ENCODE measurements at places on chromosomes 3 and 15.

- no peak for DNase-seq
These were observed 2.8 kb upstream of the BCL6 start for GRCh38 chr3:187748050-187748481.

- no peak for DNase-seq
These were observed 32.6 kb downstream of the TOPBP1 start for GRCh38 chr3:133629146-133629545.

GRCh38 chr3:88142094-88142624 is 7.6 kb upstream of the C3orf38 start:
- DNase-seq, result no peak

DNA sequence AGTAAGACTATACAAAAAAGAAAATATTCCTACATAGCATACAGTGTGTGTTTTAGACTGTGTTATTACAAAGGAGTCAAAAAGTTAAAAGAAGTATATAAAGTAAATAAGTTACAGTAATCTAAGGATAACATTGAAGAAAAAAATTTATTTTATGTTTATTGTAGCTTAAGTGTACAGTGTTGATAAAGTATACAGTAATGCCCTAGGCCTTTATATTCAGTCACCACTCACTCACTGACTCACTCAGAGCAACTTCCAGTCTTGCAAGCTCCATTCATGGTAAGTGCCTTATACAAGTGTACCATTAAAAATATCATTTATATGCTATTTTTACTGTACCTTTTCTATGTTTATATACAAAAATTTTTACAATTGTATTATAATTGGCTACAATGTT is 220.1 kb downstream of the BCHE start:
- no peak for DNase-seq

GRCh38 chr3:45347315-45348000 is 40.9 kb upstream of the LARS2 start:
- DNase-seq, result no peak

- no peak for DNase-seq
These were observed 667 bp downstream of the CEMIP start for GRCh38 chr15:80779658-80780415.

DNA sequence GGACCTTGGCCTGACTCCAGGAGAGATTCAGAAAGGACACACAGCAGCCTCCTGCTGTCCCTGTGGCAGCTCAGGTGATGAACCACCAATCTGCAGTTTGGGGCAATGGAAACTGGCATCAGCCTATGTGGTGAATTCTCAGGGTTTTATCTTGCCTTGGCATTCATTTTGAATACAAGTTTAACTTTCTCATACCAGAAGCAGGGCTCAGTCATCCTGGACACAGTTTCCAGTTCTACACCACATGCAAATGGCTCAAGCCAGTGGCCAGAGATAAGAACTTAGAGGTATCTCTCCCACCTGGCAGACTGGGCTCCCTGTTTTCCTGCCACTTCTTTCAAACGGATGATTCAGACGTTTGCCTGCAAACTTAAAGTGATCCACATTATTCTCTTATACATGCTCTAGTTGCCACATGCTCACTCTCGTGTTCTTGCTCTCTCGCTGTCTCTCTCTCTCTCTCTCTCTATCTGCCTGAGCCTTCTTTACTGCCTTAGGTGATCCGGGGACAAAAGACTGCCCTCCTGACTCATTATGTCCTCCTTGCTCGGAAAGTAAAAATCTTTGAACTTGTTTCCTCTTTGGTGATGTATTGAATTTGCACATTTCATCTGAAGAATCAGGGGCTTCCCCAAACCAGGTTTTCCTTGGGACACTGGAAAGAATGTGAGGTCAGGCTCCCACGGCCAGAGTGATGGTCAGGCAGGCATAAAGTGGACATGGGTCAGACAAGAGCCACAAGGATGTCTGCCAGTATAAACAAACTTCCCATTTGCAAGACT is 99.6 kb upstream of the STT3B start:
- peak; percentile 22 for DNase-seq

- no peak for DNase-seq
These were observed 40.4 kb upstream of the IQSEC1 start for GRCh38 chr3:13113346-13114330.

DNA sequence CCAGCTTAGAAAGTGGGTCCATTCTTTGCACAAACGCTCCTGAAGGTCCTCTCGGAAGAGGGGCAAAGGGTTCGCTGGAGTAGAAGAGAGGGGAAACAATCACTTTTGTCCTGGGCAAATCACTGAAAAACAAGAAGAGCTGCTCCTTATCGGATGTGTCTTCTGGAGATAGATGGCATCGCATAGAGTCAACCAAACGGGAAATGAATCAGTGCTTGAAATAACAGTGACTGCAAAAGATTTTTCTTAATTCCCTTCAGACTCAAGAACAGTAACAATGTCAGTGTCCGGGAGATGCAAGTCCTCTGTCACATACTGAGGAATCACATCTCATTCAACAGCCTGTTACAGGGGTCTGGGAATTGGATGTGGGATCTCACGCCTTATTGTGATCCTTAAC is 78.8 kb upstream of the PCSK6 start:
- no peak for DNase-seq

DNA sequence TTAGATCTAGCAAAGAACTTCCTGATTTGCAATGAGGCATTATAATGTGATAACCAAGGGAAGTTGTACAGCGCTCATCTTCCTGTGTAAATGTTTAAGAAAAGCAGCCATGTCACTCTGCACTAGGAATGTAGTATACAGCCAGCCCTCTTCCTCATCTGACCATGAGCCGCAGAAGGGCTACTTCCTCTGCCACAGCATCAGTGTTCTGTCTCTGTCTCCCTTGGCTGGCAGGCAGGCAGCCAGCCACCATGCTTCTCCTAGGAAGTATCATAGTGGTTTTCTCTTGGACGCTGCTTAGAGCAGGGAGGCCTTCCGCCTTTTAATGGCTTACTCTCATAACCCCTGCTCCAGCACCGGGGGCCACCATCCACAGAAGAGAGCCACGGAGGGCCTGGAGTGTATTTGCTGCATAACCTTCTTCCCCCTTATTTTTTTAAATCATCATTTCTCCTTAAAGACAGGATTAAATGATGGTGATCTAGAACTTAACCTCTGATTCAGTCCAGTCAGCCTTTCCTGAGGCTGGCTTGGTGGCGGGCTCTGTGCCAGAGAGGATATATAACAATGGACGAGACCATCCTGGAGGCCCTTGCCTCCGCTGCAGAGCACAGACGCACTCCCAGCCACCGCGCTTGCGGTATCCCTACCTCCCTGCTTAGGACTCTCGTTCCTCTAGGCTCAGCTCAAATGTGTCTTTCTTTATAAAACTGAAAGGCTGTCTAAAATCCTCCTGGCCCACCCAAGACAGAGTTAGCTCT is 57.3 kb upstream of the PLXNA1 start:
- DNase-seq, result peak; percentile 63

GRCh38 chr15:72318408-72318942 is 1.5 kb downstream of the CELF6 start:
- no peak for DNase-seq

DNA sequence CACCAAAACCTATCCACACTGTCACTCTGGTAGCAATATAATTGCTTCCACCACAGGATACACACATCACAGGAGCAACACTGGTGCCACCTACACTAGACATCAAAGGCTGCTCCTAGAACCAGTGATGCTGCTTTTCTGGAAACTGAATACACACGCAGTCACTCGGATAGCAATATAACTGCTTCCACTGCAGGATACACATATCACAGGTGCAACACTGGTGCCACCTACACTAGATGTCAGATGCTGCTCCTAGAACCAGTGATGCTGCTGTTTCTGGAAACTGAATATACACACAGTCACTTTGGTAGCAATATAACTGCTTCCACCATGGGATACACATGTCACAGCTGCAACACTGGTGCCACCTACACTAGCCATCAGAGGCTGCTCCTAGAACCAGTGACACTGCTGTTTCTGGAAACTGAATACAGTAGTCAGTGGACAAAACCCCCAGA is 6.9 kb upstream of the TNFSF10 start:
- DNase-seq, result no peak

DNA sequence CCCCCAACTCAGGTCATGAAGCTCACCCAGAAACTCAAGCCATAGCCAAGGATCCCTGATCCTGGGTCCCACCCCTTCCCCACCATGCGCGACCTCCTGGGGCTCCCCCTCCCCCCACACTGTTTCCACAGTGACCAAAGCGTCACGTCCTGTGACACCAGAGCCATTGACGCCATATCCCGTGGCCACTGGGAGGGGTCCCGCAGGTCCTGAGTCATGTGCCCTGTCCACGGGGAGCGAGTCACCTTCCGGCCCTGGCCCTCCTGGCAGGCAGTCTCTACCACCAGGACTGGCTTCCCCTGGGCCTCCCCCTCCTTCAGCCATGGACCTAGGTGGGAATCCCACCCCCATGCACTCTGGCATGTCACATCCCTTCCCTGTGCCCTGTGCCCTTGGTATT is 15.6 kb downstream of the SEMA3F start:
- DNase-seq, result peak; percentile 84

DNA sequence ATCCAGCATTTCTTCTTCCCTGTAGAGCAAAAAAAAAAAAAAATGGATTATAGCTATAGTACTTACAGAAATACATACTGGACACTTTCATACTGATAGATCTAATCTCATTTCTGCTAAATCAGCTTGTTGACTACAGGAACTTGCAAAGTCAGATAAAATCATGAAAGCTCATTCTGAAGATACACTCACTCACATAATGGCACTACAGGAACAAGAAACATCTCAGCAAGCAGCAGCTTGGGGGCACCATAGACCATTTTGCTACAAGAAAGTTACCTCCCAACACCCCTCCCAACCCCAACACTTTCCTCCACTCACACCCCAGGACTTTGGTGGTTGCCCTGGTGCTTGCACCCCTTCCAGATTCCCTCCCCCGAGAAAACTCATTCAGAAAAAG is 4.6 kb downstream of the MYH15 start:
- no peak for DNase-seq

DNA sequence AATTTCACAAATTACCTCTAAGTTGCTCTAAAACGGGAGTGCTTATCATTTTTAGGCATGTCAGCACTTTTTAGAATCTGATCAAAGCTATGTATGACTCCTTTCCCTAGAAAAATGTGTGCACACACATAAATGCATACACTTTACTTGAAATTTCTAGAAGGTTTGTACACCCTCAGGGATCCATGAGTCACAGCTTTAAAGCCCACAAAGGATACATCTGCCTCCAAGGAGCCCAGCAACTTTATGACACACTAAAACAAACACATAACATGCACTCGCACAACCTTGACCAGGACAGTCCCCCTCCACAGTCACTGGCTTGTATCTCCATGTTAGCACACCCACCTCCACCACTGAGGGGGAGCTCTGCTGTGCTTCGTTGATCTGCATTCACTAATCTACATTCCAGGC is 722.0 kb upstream of the CFAP20DC start:
- no peak for DNase-seq

DNA sequence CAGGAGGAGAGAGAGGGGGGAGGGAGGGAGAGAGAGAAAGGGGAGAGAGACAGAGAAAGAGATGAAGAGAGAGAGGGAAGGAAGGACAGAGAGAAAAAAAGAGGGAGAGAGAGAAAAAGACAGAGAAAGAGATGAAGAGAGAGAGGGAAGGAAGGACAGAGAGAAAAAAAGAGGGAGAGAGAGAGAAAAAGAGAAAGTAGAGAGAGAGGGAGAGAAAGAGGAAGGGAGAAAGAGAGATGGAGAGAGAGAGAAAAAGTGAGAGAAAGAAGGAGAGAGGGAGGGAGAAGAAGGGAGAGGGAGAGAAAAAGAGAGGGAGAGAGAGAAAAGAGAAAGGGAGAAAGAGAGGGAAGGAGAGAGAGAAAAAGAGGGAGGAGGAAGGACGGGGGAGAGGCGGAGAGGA is 204.2 kb downstream of the SV2B start:
- DNase-seq, result no peak

DNA sequence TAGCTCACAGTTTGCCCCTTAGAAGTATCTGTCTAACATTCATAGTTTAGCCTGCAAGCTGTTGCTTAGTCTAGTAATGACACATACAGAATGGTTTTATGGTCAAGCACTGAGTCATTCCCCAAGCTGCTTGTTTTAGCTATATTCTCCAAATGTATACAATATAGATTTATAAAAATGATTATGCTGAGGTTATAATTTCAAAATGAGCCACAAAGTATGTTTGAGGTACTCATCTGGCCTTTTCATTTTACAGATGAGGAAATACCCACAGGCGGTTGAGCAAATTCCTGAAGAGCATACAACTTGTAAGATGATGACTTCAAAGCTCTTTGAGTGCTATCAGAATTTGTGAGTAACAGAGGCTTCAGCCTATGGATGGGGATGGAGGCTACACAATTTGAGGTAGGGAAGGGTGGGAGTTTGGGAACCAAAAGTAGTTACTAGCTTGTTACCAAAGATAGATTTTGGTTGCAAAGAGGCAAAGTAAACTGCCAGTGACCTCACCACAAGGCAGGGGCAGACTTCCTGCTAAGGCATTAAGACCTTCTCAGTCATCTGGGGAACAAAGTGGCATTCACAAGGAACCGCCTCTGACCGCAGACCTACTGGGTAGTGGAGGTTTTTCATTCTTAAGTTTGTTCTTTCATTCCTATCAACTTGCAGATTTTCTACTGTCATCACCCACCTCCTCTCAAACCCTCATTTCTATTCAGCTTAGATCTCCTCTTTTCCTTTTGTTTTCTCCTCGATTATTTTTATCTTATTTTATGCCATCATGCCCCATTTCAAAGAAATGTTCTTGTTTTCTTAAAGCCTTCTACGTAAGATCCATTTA is 257.2 kb upstream of the NECTIN3 start:
- no peak for DNase-seq

GRCh38 chr15:69666921-69667811 is 214.5 kb downstream of the RPLP1 start:
- no peak for DNase-seq

DNA sequence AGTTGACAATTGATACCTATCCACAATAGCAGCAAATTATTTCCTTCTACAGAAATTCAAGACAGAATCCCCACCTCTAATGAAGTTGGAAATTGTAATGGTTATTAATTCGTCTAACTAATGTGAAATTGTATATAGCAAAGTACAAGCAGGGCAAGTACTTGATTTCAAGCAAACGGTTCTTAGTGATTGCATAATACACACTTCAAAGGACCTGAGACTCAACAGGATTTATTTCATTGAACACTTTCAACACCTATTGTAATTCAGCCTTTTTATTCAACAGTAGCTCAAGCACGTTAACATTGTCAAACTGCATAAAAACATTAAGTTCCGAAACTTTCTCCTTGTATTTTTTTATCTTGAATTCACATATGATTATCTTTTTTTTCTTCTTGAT is 40.2 kb upstream of the AGTR1 start:
- DNase-seq, result no peak

DNA sequence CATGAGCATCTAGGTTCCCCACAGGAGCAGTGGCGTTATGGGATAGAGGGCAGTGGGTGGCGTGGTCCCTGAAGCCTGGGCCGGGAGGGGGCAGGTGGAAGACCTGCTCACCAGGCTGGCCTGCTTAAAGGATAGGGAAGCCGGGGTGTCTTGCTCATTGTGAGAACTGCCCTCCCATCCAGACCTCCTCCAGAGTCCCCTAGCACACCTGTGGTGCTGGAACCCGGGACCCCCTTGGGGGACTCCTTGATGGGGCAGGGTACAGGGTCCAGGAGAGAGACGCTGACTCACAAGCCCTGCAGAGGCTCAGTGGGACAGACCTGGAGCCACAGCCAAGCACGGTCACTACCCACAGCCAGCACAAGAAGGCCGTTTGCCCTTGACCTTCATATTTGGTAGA is 2.8 kb upstream of the RHCG start:
- no peak for DNase-seq

- no peak for DNase-seq
These were observed 524.5 kb upstream of the TGFBR2 start for GRCh38 chr3:30081904-30082303.

GRCh38 chr3:147393261-147393942 is 12.9 kb downstream of the ZIC4 start:
- DNase-seq, result no peak

- no peak for DNase-seq
These were observed 44.4 kb downstream of the CDAN1 start for GRCh38 chr15:42692536-42692935.
